NCI-H345 (cell line): ENCODE measurements at places on chromosomes 7 and 10.

DNA sequence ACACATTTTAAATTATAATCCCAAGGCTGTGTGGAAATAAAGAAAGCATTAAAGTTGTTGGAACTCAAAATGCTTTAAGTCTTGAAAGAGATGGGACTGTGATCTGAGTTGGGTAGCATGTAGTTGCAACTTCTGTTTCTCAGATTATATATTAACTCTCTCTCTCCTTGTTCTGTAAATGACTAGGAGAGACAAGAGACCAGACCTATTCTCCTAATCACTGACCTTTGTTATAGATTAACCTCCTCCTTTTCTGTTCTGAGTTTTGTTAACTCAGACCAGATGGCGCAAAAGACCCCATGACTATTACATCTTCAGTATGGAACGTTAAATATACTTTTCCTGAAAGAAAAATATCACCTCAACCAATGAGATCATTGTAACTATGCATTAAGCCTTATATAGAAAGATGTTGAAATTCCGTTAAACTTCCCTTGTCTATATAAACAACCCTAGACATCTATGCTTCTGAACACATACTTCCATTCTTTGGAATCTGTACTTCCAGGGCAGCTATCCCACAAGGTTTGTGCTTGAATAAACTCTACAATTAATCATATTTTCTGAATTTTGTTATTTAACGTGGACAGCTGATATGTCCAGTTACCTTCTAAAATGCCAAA is 143.5 kb upstream of the TRIM24 start:
- DNase-seq = no peak

GRCh38 chr10:84177541-84178141 is 4.0 kb downstream of the GPR15LG start:
- peak; percentile 8 for DNase-seq

DNA sequence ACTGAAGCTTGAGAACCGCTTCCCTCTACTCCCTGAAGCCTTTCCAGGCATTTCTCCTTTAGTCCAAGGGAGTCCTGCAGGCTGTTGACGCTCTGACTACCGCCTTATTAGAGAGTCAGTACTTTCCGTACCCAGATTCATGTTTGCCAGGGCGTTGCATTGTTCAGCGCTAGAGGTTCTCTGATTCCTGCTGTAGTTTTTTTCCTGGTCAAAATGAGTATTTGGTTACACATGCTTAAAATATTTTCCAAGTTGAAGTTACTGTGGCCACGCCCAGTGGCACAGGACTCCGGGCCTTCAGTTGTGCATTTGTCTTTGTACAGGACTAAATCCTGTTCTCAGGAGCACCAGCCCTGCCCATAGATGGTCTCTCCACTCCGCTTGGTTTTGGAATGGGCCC is 7.9 kb downstream of the MTURN start:
- peak; percentile 46 for DNase-seq

GRCh38 chr10:57694956-57695608 is 572.6 kb downstream of the IPMK start:
- peak; percentile 71 for DNase-seq

GRCh38 chr10:102286216-102286615 is 40.9 kb downstream of the GBF1 start:
- no peak for DNase-seq

DNA sequence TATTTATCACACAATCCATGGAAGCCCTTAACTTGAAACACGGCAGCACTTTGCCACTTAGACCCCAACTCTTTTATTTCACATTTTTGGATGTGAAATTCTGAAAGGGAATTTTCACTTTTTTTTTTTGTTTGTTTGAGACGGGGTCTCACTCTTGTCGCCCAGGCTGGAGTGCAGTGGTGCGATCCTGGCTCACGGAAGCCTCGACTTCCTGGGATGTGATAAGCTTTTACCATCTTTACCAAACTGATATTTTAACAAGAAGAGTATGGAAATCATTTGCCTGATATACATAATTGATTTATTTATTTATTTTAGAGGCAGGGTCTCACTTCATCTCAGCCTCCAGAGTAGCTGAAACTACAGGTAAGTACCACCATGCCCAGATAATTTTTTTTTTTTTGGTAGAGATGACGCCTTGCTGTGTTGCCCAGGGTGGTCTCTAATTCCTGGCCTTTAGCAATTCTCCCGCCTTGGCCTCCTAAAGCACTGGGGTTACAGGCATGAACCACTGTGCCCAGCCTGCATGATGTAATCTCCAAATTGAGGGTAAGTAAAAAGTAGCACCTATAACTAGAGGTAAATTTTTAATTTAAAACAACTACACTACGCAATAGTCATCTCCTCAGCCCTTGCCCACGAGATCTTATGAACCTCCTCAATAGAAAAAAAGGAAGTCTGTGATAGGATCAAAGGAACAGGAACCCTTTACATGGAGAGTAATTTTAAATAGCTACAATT is 180.7 kb upstream of the KLF14 start:
- no peak for DNase-seq

DNA sequence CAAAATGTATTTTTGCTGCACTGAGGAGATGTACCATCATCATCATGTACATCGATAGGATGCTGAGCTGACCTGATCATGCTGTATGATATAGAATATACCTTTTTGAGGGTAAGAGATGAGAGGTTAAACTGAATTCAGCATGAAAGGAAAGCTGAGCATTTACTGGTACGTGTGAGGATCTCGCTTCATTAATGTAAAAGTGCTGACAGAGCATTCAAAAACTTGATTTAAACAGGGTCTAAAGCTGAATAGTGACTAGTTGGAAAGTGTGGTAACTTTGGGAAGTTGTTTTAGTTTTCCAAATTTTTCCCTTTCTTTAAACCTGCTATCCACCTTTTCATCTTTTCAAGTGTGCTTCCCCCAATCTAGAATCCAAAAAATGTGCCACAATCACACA is 28.5 kb upstream of the COL1A2 start:
- DNase-seq = no peak

DNA sequence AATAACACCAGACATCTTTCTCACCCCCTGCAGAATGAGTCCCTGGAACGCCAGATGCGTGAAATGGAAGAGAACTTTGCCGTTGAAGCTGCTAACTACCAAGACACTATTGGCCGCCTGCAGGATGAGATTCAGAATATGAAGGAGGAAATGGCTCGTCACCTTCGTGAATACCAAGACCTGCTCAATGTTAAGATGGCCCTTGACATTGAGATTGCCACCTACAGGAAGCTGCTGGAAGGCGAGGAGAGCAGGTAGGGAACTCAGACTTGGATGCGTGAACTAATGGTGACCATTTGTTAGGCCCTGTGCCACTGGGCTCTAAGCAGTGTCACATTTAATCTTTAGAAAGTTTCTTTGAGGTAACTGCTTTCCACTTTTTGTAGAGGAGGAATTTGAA is 7.1 kb downstream of the VIM start:
- no peak for DNase-seq

DNA sequence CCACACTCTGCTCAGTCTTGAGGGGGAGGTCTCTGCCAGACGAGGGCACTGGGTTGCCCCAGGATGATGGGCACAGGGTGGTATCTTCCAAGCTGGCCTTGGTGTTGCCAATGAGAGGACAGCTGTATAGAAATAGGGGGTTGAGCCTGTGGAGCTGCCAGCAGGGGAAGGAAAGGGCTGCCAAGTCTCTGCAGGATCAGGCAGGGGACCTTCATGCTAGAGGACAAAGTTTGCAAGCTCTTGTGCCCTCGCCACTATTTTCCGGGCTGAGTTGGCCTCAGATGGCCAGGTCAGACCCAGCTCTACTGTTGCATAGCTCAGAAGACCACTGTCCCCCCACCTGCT is 68.7 kb downstream of the ARHGAP22 start:
- no peak for DNase-seq

DNA sequence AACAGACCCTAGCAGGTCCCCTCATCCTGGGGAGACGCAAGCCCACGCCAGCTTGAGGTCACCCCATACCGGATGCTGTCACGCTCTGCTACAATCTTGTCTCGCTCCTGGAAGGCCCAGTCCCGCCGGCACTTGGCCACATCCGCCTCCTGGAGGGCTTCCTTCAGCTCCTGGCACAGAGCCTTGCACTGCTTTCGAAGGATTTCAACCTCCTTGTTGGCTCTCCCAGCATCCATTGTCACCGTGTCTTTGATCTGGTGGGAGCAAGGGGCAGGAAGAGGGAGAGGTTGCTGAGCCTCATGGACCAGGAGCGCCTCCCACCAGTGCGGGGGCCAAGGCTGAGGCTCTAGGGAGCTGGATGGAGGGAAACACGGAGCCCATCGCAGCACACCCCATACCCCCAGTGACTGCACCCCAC is 90.9 kb downstream of the DLG5 start:
- DNase-seq = no peak

DNA sequence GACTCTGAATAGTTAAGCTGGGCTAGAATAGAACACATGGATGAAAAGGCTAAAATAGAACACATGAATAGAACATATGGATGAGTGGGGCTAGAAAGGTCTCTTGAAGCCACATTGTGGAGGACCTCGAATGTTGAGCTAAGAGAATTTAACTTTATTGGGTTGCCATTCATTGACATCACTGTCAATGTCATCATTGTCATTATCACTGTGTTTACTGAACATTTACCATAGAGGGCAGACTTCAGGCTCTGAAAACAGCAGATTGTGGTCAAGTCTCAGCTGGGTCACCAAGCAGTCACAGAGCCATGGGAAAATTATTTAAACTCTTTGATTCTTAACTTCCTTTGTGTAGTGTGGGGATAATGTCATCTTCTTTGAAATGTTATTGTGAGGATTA is 80.4 kb downstream of the WDFY4 start:
- DNase-seq = no peak

GRCh38 chr10:86538547-86538946 is 17.0 kb upstream of the WAPL start:
- DNase-seq = no peak

DNA sequence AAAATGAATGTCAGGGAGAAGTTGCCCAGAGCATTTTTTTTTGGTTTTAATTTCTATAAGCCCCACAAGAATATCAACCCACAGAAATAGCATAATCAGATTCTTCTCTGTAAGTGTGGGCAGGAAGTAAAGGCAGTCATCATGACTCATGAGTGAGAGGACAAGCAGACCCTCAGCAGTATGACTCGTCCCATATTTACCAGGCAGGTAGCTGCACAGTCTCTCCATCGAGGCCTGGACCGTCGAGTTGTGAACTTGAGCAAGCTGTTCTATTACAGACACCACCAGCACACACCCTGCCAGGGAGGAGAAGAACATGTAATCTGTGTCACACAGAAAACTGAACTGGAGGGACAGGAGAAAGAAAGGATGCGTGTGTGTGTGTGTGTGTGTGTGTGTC is 37.8 kb downstream of the AOAH start:
- no peak for DNase-seq

- DNase-seq = peak; percentile 24
These were observed 102.7 kb downstream of the PRTFDC1 start for GRCh38 chr10:24849501-24850299.

GRCh38 chr7:4080954-4081353 is 601.1 kb upstream of the FOXK1 start:
- no peak for DNase-seq

DNA sequence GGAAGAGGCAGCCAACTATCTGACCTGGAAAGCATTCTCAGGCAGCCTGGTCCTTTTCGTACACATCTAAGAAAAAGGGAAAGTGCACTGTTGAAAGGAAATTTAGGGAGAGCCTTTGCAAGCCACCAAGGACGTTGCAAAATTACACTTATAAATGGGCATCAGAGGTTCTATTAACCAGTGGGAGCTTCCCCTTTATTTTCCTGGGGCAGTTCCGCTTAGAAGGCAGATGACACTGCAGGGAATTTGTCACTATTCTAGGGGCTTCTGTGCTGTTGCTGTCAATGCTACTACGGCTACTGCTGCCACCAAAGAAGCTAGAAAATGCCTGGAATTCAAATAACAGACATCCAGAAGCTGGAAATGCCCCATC is 79.6 kb upstream of the AUTS2 start:
- DNase-seq = no peak

GRCh38 chr10:77857272-77857671 is 69.3 kb downstream of the DLG5 start:
- no peak for DNase-seq

DNA sequence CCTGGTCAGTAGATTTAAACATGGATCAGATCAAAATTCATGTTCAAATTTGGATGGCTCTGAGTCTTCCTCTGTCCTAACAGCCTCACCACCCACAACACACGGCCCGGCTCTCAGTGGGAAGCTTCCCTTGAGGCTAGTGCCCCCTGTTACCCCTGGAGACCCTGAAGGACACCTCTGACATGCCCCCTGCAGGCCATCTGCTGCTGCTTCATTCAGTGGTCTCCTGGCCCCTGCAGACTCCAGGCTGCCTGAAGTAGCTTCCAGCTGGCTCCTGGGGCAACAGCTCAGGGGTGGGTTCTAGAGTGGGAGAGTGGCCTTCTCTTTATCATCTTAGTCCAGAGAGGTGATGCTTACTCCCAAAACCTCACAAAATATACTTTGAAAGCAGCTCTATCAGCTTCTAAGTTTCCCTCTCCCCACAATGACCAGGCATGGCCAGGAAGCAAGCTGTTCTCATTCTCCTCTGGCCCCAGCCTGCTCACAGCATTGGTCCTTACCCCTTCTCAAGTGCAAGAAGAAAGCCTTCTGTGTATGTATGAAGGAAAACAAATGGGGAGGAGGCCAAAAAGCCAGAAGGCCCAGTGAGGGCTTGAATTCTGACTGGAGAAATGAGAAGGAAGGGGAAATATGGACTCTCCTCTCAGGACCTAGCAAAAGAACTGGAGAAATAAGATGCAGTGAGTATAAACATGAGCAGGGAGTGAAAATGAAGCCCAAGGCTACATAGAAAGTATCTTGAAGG is 189.6 kb upstream of the INHBA start:
- DNase-seq = no peak

GRCh38 chr7:46653848-46654247 is 732.8 kb upstream of the IGFBP3 start:
- no peak for DNase-seq

GRCh38 chr10:75430000-75430763 is 1.2 kb upstream of the LRMDA start:
- DNase-seq = no peak

DNA sequence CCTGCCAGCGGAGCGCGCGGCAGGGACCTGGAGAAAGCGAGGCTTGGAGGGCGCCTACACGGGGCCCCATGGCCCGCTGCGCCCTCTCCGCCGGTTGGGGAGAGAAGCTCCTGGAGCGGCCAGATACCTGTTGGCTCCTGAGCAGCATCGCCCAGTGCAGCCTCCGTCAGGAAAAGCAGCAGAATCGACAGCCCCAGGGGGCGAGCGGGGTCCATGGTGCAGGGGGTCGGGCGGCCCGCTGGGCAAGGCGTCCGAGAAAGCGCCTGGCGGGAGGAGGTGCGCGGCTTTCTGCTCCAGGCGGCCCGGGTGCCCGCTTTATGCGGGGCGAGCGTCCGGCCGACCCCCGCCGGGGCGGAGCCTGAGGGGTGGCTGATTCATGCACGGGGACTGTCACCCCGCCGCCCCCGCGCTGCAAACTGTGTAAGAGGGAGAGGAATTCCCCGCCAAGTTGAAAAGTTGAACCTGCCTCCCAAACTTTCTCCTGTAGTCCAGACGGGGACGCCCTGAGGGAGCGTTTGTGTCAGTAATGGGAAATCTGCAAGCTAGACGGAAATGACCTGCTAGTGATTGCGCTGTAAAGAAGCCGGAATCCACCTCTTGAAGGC is at the start of gene TFPI2:
TFPI2 (minus strand) TSS at position 290 of the 605 bp plus-strand sequence; CDS start at position 215, 75 bp downstream.
- no peak for DNase-seq
